SJCRH30 (cell line): ENCODE measurements at places on chromosomes 1 and 21. TPM values are rescaled to one million over a fixed set of nuclear protein-coding genes. Genes with fewer than 3 reads are reported as not detected.

MPL gene
- total RNA-seq, result not detected in 2 replicates

EPHA10 gene
- total RNA-seq, result not detected in 2 replicates

DNA sequence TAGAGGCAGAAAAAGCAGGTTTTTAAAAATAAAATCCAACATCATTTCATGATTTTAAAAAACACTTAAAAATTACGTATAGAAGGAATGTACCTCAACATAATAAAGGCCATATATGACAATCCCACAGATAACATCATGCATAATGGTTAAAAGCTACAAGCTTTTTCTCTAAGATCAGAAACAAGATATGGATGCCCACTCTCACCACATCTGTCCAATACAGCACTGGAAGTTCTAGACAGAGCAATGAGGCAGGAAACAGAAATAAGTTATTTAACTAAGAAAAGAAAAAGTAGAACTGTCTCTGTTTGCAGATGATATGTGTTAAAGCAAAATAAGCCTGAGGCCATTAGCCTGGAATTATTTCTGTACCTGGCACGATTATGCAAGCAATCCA lies 96.3 kb downstream of the UCHL5 start:
- H3K36me3 ChIP-seq, result no peaks in the 10 kb centered on the region
- no peak overlapping the region for H3K27ac ChIP-seq
- no peaks in the 10 kb centered on the region for H3K4me1 ChIP-seq
- no peak overlapping the region for H3K4me3 ChIP-seq
- no peak for DNase-seq

DNA sequence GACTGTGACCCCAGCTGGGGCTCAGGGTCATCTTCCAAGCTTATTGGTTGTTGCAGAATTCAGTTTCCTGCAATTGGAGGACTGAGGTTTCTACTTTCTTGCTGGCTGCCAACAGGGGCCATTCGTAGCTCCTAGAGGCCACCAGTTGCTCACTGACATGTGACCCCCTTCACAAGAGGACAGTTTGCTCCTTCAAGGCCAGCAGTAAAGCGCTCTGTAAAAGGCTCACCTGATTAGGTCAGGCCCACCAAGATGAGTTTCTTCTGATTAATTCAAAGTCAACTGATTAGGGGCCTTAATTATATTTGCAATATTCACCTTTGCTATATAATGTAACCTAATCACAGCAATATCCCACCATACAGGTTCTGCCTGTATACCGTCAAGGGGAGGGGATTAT lies 68.9 kb downstream of the SLC9A1 start:
- no peaks in the 10 kb centered on the region for H3K36me3 ChIP-seq
- no peak for DNase-seq
- H3K4me1 ChIP-seq, result no peaks in the 10 kb centered on the region
- peaks cover 5% of the 10 kb centered on the region; the same call in 1 of the 2 replicates for H3K27me3 ChIP-seq
- no peak overlapping the region for H3K4me3 ChIP-seq

DNA sequence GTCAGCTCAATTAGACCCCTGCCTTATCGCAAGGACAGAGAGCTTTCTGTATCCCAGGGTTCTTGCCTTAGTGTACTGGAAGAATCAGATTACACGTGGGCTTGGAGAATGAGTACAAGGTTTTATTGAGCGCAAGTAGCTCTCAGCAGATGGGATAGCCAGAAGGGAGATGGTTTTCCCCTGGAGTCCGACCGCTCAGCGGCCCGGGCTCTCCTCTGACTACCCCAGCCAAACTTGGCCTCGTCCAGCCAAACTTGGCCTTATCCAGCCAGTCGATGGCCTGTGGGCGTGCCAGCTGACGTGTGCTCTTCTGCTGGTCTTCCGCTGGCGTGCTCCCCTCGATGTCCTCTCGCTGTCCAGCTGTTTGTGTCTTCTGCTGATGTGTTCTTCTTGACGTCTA lies 136.9 kb downstream of the SYT14 start:
- H3K4me1 ChIP-seq, result no peaks in the 10 kb centered on the region
- H3K36me3 ChIP-seq, result no peaks in the 10 kb centered on the region
- H3K4me3 ChIP-seq, result no peak overlapping the region

- H3K4me3 ChIP-seq, result no peak overlapping the region
- H3K27me3 ChIP-seq, result peaks cover 2% of the 10 kb centered on the region; the same call in 1 of the 2 replicates
- H3K27ac ChIP-seq, result no peak overlapping the region
- DNase-seq, result no peak
- no peaks in the 10 kb centered on the region for H3K36me3 ChIP-seq
Measured at GRCh38 chr1:103145449-103145848, 37.1 kb upstream of the COL11A1 start.

- H3K27me3 ChIP-seq, result no peaks in the 10 kb centered on the region
- DNase-seq, result peak; percentile 69
- H3K4me3 ChIP-seq, result peak overlapping the region; percentile 97
- peaks cover 40% of the 10 kb centered on the region for H3K4me1 ChIP-seq
Measured at GRCh38 chr1:155978973-155979429, 654 bp upstream of the ARHGEF2 start.

DNA sequence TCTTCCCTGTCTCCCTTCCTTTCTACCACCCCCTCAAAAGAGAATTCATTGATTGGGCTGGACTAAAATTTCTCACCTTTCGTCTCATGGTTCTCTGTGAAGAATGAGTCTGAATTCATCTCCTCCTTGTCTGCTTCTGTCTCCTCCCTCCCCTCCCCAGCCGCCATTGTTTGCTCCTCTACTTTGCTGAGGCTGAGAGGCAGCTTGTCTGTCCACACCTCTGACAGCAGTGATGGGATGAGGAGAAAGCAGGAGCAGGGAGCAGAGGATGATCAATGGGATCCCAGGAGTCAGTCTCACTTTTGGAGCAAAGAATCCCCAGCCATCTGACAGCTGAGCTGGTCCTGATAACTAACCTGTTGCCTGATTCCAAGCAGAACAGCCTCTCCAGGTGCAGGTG lies 2.5 kb downstream of the ILDR2 start:
- no peaks in the 10 kb centered on the region for H3K36me3 ChIP-seq
- no peak overlapping the region for H3K27ac ChIP-seq
- DNase-seq, result no peak
- no peaks in the 10 kb centered on the region; the same call in 1 of the 2 replicates for H3K27me3 ChIP-seq

- H3K4me1 ChIP-seq, result no peaks in the 10 kb centered on the region
- H3K36me3 ChIP-seq, result no peaks in the 10 kb centered on the region
- H3K27ac ChIP-seq, result no peak overlapping the region
- no peak for DNase-seq
- H3K27me3 ChIP-seq, result no peaks in the 10 kb centered on the region
Measured at GRCh38 chr1:95723346-95723745, 489.3 kb downstream of the RWDD3 start.

SEC16B gene
- total RNA-seq, result 0.04 and 0.08 TPM in 2 replicates

AMIGO1 gene
- total RNA-seq, result 0.58 and 0.59 TPM in 2 replicates

TPTE gene
- 0.28 and 0.38 TPM in 2 replicates for total RNA-seq

GRCh38 chr1:14136152-14136763 lies 436.3 kb downstream of the PRDM2 start:
- no peaks in the 10 kb centered on the region for H3K36me3 ChIP-seq
- H3K27ac ChIP-seq, result no peak overlapping the region
- DNase-seq, result no peak
- H3K27me3 ChIP-seq, result peaks cover 4% of the 10 kb centered on the region; the same call in 1 of the 2 replicates
- H3K4me1 ChIP-seq, result no peaks in the 10 kb centered on the region

DNA sequence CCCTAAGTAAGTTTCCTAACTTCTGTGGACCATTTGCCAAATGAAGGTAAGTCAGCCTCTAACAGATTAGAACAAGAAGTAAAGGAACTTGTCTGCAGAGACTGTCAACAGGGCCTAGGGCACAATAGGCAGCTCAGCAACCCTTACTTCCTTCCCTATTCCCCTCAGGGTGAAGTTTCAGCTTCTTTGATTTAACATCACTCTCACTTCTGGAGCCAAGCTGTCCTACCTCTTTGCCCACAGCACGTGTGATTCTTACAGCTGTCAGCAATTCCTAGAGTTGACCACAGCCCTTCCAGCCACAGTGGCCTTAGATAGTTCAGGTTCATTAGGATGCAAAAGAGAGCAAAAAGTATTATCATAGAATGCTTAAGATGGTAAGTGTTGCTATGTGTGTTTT lies 7.6 kb upstream of the EIF4G3 start:
- H3K27ac ChIP-seq, result no peak overlapping the region
- no peak overlapping the region for H3K4me3 ChIP-seq
- no peaks in the 10 kb centered on the region for H3K4me1 ChIP-seq

GRCh38 chr1:11646317-11646716 lies 7.9 kb downstream of the FBXO2 start:
- H3K4me1 ChIP-seq, result no peaks in the 10 kb centered on the region
- H3K27ac ChIP-seq, result no peak overlapping the region
- 0 out of 2 replicates have a peak, but pooled peaks cover 17% of the 10 kb centered on the region for H3K27me3 ChIP-seq
- no peak for DNase-seq
- no peak overlapping the region for H3K4me3 ChIP-seq

DNA sequence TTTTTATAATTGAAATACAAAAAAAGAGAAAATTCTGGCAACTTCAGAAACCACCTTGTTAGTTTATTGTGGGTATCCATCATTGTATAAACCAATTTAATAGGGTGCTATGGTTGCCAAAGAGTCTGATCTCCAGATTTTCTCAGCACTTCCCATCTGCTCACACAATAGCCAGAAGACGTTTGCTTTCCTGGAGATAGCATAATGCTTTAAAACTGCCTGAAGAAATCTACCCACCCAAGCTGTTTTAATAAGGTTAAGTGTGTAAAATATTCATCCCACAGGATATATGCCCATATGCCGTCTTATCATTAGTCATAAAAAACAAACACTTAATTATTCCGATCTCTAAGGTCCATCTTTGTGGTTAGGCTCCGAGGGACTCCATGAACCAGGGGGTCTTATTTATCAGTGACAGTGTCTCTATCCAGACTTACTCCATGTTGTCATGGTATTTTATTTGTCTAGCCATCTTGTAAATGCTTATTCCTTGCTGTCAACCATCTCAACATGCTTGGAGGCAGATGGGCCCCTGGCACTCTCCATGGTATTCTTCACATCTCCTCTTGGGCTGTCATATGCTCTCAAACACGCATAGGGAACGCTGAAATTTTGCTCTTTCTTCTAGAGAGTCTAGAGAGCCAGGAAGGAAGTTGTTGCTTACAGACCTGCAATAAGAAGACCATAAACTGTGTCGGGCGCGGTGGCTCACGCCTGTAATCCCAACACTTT lies 58.5 kb downstream of the MAP10 start:
- H3K4me3 ChIP-seq, result no peak overlapping the region
- peaks cover 5% of the 10 kb centered on the region; the same call in 1 of the 2 replicates for H3K27me3 ChIP-seq
- H3K27ac ChIP-seq, result no peak overlapping the region
- no peak for DNase-seq
- H3K36me3 ChIP-seq, result no peaks in the 10 kb centered on the region

- no peak overlapping the region for H3K4me3 ChIP-seq
- peaks cover 25% of the 10 kb centered on the region; the same call in 1 of the 2 replicates for H3K4me1 ChIP-seq
- H3K36me3 ChIP-seq, result no peaks in the 10 kb centered on the region
- no peak overlapping the region for H3K27ac ChIP-seq
- peak; percentile 72 for DNase-seq
Measured at GRCh38 chr1:10941891-10942541, 70.4 kb upstream of the TARDBP start.

GRCh38 chr1:202163281-202164270 lies 3.2 kb upstream of the PTPN7 start:
- H3K27ac ChIP-seq, result no peak overlapping the region
- peaks cover 39% of the 10 kb centered on the region for H3K27me3 ChIP-seq
- H3K4me3 ChIP-seq, result no peak overlapping the region
- no peaks in the 10 kb centered on the region for H3K36me3 ChIP-seq
- peaks cover 4% of the 10 kb centered on the region; the same call in 1 of the 2 replicates for H3K4me1 ChIP-seq

- H3K36me3 ChIP-seq, result no peaks in the 10 kb centered on the region
- H3K4me1 ChIP-seq, result peaks cover 56% of the 10 kb centered on the region
- H3K4me3 ChIP-seq, result peak overlapping the region; percentile 64
- DNase-seq, result peak; percentile 86
Measured at GRCh38 chr1:205449750-205450443, 5.9 kb downstream of the BLACAT1 start.

DNA sequence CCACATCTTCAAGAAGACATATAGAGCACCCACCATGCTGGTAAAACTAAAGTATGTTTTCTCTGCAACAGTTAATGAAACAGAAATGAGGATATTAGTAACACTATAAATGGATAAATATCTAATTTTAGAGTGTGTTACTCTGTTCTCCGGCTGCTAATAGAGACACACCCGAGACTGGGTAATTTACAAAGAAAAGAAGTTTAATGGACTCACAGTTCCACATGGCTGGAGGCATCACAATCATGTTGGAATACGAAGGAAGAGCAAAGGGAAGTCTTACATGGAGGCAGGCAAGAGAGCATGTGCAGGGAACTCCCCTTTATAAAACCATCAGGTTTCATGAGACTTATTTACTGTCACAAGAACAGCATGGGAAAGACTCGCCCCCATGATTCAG lies 287.2 kb downstream of the SRGAP2C start:
- H3K4me1 ChIP-seq, result no peaks in the 10 kb centered on the region
- H3K27ac ChIP-seq, result no peak overlapping the region
- H3K4me3 ChIP-seq, result no peak overlapping the region
- DNase-seq, result no peak
- H3K36me3 ChIP-seq, result no peaks in the 10 kb centered on the region

SYDE2 gene
- total RNA-seq, result 5.2 and 6.7 TPM in 2 replicates

SHISA4 gene
- total RNA-seq, result 3.5 and 3.8 TPM in 2 replicates

PHLDA3 gene
- total RNA-seq, result 30.8 and 33.9 TPM in 2 replicates

UBL4B gene
- total RNA-seq, result not detected in 2 replicates

NPR1 gene
- total RNA-seq, result 0.06 TPM in 1 of 2 replicates, not detected in the other

- H3K27ac ChIP-seq, result 0 out of 2 replicates have a peak overlapping the region, but pooled peaks have one; percentile 2
- no peak overlapping the region for H3K4me3 ChIP-seq
- H3K27me3 ChIP-seq, result no peaks in the 10 kb centered on the region
- peaks cover 15% of the 10 kb centered on the region for H3K4me1 ChIP-seq
- no peaks in the 10 kb centered on the region for H3K36me3 ChIP-seq
Measured at GRCh38 chr21:32256251-32256650, 22.6 kb downstream of the MIS18A start.

DNA sequence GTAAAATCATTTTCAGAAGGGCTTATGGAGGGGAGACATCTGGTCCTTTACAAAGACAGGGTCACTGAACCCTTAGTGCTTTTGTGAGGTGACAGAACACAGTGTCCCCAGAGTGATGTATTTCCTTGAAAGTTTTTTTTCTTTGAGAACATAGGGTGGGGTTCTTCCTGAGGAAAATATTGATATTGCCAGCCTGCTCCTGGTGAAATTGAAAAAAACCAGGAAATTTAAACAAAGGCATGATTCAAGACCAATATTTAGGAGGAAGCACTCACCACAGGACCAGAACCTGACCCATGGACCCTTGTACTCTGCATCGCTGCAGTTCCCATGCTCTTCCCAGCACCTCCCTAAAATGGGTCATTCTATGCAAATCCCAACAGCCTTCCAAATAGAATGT lies 63.7 kb downstream of the ST6GALNAC3 start:
- no peaks in the 10 kb centered on the region for H3K36me3 ChIP-seq
- no peak overlapping the region for H3K27ac ChIP-seq
- DNase-seq, result no peak
- H3K27me3 ChIP-seq, result no peaks in the 10 kb centered on the region
